ENCODE measurements at places on chromosomes 16 and 17.

- H3K27me3 ChIP-seq, result no peaks in the 10 kb centered on the region
- no peak overlapping the region for H3K4me3 ChIP-seq
- no peak for DNase-seq
- H3K36me3 ChIP-seq, result no peaks in the 10 kb centered on the region
- no peaks in the 10 kb centered on the region for H3K4me1 ChIP-seq
- no peak overlapping the region for H3K27ac ChIP-seq
These were observed 21.7 kb downstream of the LRRC75A start for GRCh38 chr17:16470265-16470664.

- no peaks in the 10 kb centered on the region for H3K4me1 ChIP-seq
- H3K27me3 ChIP-seq, result no peaks in the 10 kb centered on the region
- no peak overlapping the region for H3K4me3 ChIP-seq
- no peak overlapping the region for H3K27ac ChIP-seq
- DNase-seq, result no peak
These were observed 1.4 kb upstream of the RSKR start for GRCh38 chr17:28615260-28615940.

- H3K27me3 ChIP-seq, result no peaks in the 10 kb centered on the region
- no peak overlapping the region for H3K4me3 ChIP-seq
- peaks cover 5% of the 10 kb centered on the region for H3K36me3 ChIP-seq
- no peak overlapping the region for H3K27ac ChIP-seq
- no peak for DNase-seq
These were observed 127.3 kb downstream of the NLK start for GRCh38 chr17:28169621-28170349.

DNA sequence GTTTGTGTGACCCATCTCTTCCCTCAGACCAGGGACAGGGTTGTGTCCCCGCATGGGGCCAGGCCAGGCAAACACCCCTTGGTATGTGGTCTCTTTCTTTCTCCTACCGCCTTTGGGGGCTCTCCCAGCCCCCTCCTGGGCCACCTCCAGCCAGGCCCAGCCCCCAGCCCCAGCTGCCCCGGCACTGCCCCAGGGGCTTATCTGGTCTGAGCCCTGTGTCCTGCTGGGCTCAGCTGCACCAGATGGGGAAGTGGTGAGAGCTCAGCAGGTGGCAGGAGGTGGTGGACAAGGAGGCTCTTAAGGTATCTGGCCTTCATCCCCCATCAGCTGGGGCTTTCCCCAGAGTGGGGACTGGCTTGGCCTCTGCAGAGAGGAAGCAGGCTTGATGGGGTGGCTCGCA lies 8.7 kb downstream of the ADAM11 start:
- no peaks in the 10 kb centered on the region for H3K36me3 ChIP-seq
- H3K27ac ChIP-seq, result no peak overlapping the region
- H3K4me1 ChIP-seq, result no peaks in the 10 kb centered on the region
- H3K27me3 ChIP-seq, result no peaks in the 10 kb centered on the region
- DNase-seq, result no peak

- no peaks in the 10 kb centered on the region for H3K27me3 ChIP-seq
- peaks cover 21% of the 10 kb centered on the region for H3K36me3 ChIP-seq
- no peaks in the 10 kb centered on the region for H3K4me1 ChIP-seq
- H3K27ac ChIP-seq, result no peak overlapping the region
- DNase-seq, result no peak
- no peak overlapping the region for H3K4me3 ChIP-seq
These were observed 6.0 kb downstream of the PDP2 start for GRCh38 chr16:66886321-66886720.

DNA sequence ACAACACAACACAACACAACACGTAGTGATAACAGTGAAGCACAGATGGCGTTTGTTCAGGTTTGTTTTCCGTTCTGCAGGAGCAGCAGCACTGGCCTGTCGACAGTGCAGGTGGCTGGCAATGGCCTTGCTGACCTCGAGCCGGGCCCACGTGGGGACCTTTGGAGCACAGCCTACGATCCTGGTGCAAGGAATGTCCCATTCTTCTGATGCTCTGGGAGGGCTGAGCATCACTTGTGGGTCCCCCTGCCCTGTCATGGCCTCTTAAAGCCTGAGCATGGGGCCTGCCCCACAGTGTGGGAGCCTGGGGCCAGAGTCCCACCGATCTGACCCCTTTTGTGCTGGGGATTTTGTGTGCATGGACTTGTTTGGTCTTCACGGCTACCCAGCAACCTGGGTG lies 6.8 kb downstream of the MAP2K3 start:
- H3K4me1 ChIP-seq, result peaks cover 29% of the 10 kb centered on the region
- no peaks in the 10 kb centered on the region for H3K36me3 ChIP-seq
- no peak for DNase-seq
- H3K27me3 ChIP-seq, result no peaks in the 10 kb centered on the region
- no peak overlapping the region for H3K4me3 ChIP-seq
